NCI-H1436 (cell line): ENCODE measurements at places on chromosomes 13 and 19.
A peak's percentile ranks its signal among the peaks of the same experiment; 100 is the strongest.

DNA sequence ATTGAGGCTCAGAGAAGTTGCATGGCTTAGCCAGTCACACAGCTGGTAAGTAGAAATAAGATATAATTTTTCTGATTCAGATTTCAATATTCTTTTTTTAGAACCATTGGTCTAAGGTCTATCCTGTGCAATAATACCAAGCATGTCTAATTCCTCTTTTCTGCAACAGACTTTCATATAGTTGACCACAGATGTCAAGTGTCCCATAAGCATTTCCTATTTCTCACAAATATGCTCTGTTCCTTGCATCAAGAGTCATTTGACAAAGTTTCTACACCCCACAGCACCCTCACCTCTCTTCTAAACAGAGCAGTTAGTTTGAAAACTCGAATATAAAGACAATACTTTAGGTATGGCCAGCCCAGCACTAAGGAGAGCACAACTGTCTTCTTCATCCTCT, 26.8 kb upstream of the SACS start:
- DNase-seq, result no peak

DNA sequence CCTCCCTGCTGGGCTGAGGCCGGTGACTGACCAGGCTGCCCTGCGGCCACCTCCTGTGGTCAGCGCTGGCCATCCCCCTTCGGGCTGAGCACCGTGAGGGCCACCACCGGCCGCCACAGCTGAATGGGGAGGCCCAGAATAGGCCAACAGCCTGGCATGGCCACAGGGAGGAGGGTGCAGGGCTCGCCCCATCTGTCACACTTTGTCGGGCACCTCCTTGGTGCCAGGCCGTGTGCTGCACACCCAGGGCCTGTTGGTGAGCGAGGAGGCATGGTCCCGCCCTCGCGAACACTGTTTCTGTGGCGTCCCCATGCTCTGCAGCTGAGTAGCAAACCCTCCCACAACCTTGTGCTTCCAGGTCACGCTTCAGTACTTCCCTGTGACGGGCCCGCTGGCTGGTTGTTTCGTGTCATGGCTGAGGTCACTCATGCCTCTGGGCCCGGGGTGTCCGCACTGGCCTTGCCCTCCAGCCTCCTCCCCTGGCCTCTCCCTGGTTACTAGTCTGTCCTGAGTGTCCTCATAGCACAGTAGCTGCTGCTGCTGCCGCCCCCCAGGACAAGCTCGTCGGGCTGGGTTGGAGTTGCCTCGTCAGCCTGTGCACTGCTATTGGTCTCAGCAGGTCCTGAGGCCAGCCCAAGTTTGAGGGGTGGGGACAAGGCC, 15.2 kb downstream of the EPN1 start:
- DNase-seq, result no peak

GRCh38 chr19:14561847-14562351, 10.0 kb downstream of the NDUFB7 start:
- no peak for DNase-seq

DNA sequence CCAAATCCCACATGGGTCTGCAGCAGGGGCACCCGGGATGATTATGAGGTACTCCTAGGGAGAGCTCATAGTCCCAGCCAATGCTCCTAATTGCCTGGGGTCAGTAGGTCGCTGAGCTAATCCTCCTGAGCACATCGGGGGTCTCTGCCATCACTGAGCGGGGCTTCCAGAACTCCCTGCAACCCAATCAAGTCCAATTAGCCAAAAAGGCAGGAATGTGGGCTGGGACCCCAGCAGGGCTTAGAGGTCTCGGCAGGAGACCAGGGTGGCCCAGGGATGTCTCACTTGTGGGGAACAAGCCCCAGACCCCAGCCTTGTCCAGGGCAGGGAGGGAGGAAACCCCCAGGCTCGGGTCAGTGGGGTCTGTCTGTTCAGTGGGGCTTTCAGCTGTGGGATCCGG, 17.1 kb upstream of the CPAMD8 start:
- no peak for DNase-seq

DNA sequence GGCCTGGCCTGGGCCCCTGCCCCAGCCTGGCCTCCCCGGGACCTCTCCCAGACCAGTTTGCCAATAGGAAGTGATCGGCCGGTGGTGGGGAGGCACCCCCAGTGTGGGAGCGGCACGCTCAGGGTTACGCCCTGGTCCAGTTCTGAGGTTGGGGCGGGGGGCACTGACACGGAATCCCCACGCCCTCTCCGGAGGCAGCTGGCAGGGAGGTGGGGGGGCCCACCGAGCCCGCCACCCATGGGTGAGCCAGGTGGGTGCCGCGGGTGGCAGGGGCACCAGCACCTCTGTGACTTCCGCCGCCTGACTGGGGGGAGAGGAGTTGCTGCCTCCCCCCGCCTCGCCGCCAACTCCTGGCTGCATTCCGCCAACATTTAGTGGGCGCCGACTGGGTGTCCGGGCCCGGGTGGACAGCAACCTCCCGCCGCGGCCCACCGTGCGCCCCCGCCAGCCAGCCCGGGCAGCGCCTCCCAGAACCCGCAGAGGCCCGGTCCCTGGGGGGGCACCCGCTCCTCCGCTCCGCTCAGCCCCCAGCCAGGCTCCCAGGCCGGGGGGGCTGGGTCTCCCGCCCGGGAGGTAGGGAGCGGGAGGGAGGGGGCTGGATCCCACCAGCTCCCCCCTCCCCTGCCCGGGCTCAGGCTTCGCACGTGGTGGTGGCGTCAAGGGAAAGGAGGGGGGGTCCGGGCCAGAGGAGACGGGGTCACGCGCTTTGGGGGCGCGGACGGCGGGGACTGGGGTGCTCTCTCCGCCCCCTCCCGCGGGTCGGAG, 2.0 kb downstream of the ZBTB7A start:
- no peak for DNase-seq

- DNase-seq, result peak; percentile 71
Observed at GRCh38 chr19:17784201-17785008, 10.5 kb upstream of the B3GNT3 start.

GRCh38 chr13:26485786-26486185, 71.7 kb upstream of the WASF3 start:
- DNase-seq, result no peak

- no peak for DNase-seq
Observed at GRCh38 chr19:11168568-11168967, 13.0 kb upstream of the SPC24 start.

GRCh38 chr19:15595069-15595468, 19.9 kb upstream of the CYP4F8 start:
- DNase-seq, result no peak

GRCh38 chr13:74825152-74825937, 656.6 kb downstream of the TBC1D4 start:
- DNase-seq, result no peak

DNA sequence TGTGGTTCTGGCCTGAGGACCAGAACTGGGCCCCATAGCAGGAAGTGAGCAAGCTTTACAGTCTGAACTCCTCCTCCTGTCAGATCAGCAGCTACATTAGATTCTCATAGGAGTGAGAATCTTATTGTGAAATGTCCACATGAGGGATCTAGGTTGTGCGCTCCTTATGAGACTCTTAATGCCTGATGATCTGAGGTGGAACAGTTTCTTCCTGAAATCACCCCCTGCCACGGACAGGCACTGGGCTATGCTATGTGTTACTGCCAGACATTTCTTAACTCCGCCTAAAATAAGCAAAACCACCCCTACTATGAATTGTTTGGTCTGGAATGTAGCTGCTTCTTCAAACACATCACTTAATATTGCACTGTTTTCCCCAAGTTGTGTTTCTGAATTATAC, 4.6 kb downstream of the FBXL3 start:
- DNase-seq, result no peak

DNA sequence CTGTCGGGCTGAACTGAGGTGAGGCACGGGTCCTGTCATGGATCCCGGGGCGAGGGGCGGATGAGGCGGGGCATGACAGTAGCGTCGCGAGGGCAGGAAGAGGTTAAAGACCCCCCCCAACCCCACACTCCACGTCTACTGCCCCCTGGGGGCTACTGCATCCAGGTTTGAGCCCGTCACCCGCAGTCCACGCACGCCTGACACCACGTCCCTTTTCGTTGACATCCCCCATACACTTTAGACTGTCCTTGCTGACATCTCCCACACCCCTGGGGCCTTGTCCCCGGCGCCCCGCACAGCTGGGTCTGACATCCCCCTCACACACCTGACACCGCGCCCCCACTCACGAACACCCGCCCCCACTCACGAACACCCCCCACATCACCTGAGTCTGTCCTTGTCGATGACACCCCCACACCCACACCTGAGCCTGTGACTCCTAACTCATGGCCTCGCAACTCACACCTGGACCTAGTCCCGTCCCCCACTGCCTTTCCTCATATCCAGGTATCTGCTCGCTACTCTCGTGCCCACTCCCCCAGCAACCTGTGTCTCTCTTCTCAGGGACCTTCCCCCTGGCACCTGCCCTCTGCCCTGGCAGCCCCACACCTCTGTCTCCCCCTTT, 416 bp downstream of the SLC25A42 start:
- DNase-seq, result no peak

- DNase-seq, result no peak
Observed at GRCh38 chr19:55466241-55466614, 1.7 kb upstream of the C19orf85 start.

DNA sequence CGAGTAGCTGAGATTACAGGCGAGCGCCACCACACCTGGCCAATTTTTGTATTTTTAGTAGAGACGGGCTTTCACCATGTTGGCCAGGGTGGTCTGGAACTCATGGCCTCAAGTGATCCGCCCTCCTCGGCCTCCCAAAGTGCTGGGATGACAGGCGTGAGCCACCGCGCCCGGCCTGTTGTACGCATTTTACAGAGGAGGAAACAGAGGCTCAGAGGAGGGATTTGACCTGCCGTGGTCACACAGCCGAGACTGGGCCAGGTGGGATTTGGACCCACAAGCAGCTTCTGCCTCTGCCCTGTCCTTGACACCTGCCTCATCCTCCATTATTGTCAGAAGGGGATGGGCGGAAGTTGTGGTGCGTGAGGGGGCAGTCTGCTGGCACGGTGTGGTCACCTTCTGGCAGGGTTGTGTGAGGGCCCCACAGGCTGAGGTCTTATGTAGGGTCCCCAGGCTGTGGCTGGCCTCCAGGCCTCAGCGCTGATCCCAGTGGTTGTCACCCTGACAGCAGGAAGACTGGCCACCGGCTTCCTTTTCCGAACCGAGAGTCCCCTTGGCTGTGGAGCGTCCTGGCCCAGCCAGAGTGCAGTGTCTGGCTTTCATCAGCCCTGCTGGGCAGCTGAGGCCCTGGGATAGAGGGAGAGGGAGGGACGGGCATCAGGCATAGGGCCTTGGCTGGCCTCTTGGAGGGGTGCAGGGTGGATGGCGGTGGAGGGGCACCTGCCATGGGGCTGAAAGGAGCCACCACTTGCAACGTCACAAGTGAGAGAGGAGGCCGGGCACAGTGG, 20.3 kb downstream of the NFIC start:
- no peak for DNase-seq

DNA sequence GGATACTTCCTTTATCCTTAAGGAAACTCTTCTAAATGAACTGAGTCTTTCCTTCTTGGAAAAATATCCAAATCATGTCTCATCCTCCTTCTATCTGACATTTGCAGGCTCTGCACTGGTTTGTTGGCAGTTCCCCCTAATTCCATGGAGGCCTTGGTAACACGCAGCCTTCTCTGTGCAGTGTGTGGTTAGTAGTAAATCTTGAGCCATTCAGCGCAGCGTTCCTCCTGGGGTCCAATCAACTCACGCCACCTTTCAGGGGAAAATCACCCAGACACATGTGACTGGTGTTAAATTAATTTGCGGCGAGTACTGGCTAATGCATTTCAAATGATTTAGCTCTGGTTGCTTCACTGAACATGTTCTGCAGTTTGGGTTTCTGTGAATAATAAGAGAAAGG, 21.0 kb upstream of the CBY2 start:
- DNase-seq, result no peak

GRCh38 chr13:111177921-111178320, 62.8 kb downstream of the ARHGEF7 start:
- DNase-seq, result no peak

GRCh38 chr13:30773561-30773960, 38.2 kb downstream of the ALOX5AP start:
- no peak for DNase-seq

GRCh38 chr13:71820699-71821098, 46.3 kb downstream of the DACH1 start:
- no peak for DNase-seq

DNA sequence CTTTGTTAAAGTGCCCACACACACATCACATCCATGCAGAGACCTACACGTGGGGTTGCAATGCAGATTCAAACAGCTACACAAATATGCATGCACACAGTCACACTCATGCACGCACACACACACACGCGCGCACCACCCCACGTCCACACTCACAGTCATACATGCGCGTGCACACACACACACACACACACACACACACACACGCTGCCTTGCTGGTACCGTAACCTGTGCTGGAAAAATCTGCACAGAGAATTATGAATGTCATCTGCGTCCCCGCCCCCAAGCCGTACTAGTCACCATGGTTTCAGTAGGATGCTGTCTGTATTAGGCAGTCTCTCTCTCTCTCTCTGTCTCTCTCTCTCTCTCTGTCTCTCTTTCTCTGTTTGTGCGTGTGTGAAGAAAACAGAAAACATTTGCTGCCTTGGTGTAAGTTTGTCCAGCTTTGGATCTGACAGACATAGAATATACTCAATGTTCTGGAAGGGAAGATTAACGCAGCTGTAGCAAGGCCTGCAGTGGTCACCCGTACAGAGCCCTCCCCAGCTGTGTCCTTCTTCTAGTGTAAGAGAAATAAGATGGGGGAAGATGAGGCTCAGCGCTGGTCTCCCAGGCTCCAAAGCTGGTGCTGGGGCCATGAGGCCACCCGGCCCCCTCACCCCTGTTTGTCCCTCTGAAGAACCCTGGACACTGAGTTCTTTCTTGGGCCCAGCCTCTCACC, 26.4 kb upstream of the DPP9 start:
- no peak for DNase-seq
